GOT3 (cell line): ENCODE measurements at places on chromosomes 16 and 17.

GRCh38 chr16:28257256-28257655 lies 35.1 kb upstream of the SBK1 start:
- no peak for DNase-seq

DNA sequence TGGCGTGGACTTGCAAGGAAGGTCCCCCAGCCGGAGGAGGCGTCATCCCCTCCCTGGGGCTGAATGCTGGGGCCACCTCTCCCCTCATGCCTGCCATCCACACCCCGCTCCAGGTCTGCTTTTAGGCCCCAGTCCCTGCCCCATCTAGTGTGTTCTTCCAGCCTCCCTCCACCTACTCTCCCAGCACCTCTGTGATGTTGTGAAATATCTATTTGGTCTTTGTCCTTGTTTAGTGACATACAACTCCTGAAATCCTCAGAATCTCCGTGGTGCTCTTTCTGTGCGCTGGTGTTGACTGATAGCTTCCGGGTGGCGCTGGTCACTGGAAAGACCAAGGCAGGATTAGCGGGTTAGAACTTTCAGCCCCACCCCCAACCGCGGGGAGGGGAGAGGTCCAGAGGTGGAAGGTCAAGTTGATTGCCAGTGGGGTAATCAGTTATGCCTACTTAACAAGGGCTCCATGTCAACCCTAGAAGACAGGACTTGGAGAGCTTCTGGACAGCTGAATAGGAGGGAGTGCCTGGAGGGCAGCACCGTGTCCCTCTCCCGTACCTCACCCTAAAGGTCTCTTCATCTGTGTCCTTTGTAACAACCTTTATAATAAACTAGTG lies 10.1 kb downstream of the TBC1D24 start:
- no peak for DNase-seq

DNA sequence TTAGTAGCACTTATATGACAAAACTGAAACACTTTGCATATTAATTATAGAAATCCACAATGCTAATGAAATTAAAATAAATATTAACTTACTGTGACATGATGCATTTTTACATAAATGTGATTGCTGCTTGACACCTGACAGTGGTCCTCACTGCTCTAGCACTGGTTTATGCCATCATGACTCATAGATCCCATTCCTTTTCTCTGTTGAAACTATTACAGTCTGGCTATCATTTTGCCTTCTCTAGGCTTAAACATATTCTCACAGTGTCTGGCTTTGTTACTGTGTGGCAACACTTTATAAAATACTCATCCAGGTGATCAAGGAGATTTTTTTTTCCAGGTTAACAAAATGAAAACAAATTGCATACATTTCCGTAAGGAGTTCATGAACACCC lies 108.0 kb downstream of the MRTFB start:
- no peak for DNase-seq

DNA sequence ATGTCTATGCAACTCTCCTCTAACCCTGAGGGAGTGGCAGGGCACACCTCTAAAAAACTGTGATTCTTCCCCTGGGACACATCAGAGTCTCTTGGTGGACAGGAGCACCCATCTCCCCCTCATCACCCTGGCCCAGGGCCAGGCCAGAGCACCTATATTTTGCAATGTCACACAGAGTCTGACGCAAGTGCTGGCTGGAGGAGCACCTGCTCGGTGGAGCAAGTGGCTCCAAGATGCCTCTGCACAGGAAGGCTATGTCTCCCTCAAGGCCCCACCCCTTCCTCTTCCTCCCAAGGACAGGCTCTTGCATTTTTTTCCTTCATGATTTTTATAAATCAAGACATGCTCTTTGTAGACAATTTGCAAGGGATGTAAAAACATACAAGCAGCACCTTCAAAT lies 13.3 kb downstream of the SNN start:
- DNase-seq, result no peak

- DNase-seq, result no peak
These were observed 338.3 kb downstream of the BCAS3 start for GRCh38 chr17:61015966-61016365.

DNA sequence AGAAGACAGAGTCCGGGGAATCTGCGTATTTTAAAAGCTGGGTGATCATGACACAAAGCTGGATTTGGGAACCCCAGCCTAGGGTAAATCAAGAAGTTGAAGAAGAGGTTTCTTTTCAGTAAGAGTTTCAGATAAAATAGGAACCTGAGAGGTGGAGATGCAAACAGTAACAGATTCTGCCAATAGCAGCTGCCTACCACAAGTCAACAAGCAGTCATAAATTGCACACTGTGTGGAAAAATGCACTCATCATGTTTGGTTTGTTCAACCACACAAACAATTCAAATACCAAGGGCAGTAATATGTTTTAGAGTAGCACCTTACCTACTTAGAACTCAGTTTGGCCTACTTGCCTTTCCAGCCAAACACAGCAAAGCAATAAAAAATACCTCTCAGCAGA lies 14.0 kb downstream of the MYO1D start:
- DNase-seq, result no peak

DNA sequence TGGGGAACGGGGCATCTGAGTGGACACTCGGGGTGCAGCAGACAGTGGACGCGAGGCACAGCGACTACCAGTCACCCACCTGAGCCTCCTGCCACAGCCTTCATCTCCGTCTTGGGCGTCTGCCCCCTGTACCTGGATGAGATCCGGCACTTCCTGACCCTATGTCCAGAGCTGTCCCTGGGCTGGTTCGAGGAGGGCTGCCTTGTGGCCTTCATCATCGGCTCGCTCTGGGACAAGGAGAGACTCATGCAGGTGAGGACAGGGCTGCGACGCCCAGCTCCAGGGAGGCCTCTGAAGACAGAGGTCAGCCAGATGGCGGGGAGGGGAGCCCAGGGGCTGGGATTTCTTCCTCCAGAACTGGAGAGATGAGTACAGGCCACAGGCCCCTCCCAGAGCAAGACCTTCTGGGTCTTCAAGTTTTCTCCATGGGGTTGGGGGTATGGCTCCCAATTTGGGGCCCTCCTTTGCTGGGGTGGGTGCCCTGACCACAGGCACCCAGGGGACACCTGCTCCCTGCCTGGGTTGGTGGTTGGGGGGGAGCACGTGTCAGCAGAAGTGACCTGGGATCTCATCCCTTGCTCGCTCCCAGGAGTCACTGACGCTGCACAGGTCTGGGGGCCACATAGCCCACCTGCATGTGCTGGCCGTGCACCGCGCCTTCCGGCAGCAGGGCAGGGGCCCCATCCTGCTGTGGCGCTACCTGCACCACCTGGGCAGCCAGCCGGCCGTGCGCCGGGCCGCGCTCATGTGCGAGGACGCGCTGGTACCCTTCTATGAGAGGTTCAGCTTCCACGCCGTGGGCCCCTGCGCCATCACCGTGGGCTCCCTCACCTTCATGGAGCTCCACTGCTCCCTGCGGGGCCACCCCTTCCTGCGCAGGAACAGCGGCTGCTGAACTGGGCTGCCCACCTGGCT lies 1.9 kb downstream of the AANAT start:
- no peak for DNase-seq
